Fibroblast of lung (primary cell): ENCODE measurements at places on chromosomes 12 and 14. TPM values are rescaled to one million over a fixed set of nuclear protein-coding genes. Genes with fewer than 3 reads are reported as not detected.

MEG3 gene
- total RNA-seq = 95.0 and 182 TPM in 2 replicates

CMKLR1 gene
- total RNA-seq = under 0.01 TPM in 1 of 2 replicates, not detected in the other

RNASE1 gene
- not detected in 2 replicates for total RNA-seq

RDH16 gene
- total RNA-seq = 0.17 and 0.26 TPM in 2 replicates

HOXC6 gene
- 0.17 and 0.51 TPM in 2 replicates for total RNA-seq

C1R gene
- 407 and 650 TPM in 2 replicates for total RNA-seq

KRT79 gene
- not detected in 2 replicates for total RNA-seq

SLC7A7 gene
- total RNA-seq = 5.1 and 6.3 TPM in 2 replicates

ZNF410 gene
- 71.4 and 80.4 TPM in 2 replicates for total RNA-seq

SDR9C7 gene
- not detected in 2 replicates for total RNA-seq

TAC3 gene
- 0.17 TPM in 1 of 2 replicates, not detected in the other for total RNA-seq

PTPRB gene
- total RNA-seq = 0.66 and 0.77 TPM in 2 replicates

VDR gene
- total RNA-seq = 9.8 and 16.2 TPM in 2 replicates

BTBD7 gene
- total RNA-seq = 19.8 and 20.5 TPM in 2 replicates

PTPN6 gene
- 0.26 TPM in 1 of 2 replicates, not detected in the other for total RNA-seq

ASB2 gene
- total RNA-seq = 0.51 and 0.99 TPM in 2 replicates

KRT77 gene
- not detected in 2 replicates for total RNA-seq

PELI2 gene
- total RNA-seq = 28.5 and 29.2 TPM in 2 replicates

WASHC3 gene
- total RNA-seq = 108 and 149 TPM in 2 replicates

PRB2 gene
- total RNA-seq = not detected in 2 replicates

PGF gene
- 4.6 and 7.6 TPM in 2 replicates for total RNA-seq

CEP170B gene
- total RNA-seq = 10.3 and 13.9 TPM in 2 replicates

TOMM20L gene
- not detected in 2 replicates for total RNA-seq

MDGA2 gene
- not detected in 2 replicates for total RNA-seq

TBC1D30 gene
- 0.26 and 0.66 TPM in 2 replicates for total RNA-seq

ZNF664 gene
- total RNA-seq = 43.9 and 46.0 TPM in 2 replicates

NUAK1 gene
- 4.6 and 5.1 TPM in 2 replicates for total RNA-seq

ABCD2 gene
- total RNA-seq = under 0.01 and 0.33 TPM in 2 replicates

HOXC10 gene
- not detected in 2 replicates for total RNA-seq

CLMN gene
- total RNA-seq = 0.83 and 1.0 TPM in 2 replicates

GPR162 gene
- total RNA-seq = 11.1 and 11.8 TPM in 2 replicates

RASSF9 gene
- 0.33 and 0.77 TPM in 2 replicates for total RNA-seq

GRIP1 gene
- total RNA-seq = 0.26 TPM in 1 of 2 replicates, not detected in the other

BMAL2 gene
- 23.9 and 44.9 TPM in 2 replicates for total RNA-seq
